ENCODE measurements at places on chromosomes 5 and 9. TPM values are rescaled to one million over a fixed set of nuclear protein-coding genes. Genes with fewer than 3 reads are reported as not detected.

DNA sequence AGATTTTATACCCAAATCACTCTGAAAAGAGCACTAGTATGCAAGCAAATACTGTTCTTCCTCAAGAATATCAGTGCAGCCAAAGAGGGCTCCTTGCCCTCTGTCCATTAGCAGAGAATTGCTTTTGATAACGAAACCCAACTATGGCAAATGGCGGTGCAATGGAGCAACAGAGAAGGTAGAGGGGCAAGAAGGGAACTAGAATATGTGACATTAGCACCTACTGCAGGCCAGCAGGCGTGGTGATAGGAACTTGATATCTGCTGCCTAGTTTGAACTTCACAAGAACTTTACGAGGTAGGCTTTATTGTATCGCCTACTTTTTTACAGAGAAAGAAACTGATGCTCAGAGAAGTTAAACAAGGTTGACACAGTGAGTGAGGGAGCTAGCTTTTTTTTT is 66.1 kb downstream of the APBA1 start:
- no peak for DNase-seq

DNA sequence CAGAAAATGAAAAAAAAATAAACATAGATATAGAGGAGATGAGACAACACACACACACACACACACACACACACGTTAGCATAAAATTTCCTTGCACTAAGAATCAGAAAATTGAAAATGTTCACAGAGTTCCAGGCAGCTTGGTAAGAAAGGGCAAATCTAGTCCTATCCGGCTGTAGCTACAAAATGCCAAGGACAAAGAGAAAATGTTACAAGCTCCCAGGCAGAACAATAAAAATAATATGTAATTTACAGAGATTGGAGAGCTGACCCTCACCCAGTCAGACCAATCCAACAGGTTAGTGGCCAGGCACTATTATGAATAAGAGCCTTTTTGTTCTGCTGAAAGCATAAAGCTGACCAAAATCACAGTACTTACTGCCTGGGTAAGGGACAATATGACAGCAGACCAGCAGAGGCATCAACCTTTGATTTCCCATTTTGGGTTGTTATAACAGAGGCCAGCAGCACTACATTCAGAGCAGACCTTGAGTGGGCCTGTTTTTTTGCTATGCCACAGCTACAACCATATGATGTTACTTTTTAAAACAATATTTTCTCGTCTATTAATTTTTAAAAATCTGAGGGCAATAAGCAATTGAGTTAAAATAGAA is 892.6 kb downstream of the TAF11L14 start:
- DNase-seq = no peak

DNA sequence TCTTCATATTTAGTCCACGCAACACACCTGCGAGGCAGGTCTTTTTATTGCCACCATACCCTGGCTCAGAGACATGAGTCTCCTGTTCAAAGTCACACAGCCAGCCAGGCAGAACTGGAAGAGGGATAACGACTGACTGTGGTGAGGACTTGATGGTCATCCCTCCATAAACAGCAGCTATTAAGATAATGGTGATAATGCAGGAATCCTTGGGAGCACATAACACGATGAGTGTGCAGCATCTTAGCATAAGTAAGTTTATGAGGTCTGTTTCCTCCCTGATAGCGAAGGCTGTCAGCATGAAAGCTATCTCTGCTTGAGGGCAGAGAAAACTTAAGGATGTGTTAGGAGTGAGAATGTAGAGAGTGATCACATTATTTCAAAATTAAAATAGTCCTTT is 30.9 kb downstream of the KCTD16 start:
- DNase-seq = no peak

DNA sequence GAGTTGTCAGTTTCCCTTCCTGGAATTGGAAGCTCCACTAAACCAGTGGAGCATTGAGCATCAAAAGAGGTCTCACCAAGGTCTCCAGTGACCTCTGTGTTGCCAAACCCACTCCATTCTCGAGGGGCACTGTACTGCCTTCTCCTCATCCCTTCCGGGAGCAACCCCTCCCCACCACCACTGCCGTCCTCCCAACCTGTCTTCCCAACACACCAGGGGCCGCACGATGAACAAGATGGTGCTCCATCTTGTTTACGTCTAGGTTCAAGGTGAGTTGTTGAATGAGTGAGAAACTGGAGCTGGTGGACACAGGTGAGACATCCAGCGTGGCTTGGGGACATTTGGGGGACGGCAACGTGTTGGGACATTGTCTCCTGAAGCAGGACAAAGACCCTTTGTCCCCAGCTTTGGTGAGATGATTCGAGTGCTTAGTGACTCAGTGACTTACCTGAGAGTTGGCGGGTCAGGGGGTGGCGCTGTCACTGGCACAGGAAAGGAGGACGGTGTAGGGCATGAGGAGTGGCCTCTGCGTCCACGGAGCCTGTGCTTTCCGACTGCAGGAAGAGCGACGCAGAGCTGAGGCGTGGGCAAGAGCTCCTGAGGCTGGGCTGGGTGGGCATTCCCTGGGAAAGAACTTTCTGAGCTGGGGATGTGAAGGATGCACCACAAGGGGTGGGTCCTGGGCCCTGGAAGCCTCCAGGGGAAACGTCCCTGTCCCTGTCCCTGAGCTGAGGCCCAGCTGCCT is 44.8 kb upstream of the RNU6ATAC start:
- no peak for DNase-seq

GRCh38 chr9:84123648-84124406 is 143.2 kb downstream of the RMI1 start:
- no peak for DNase-seq

The PCDHA9 gene
- not detected for total RNA-seq

- no peak for DNase-seq
Measured at GRCh38 chr9:79672236-79672635, 100.5 kb downstream of the TLE4 start.

DNA sequence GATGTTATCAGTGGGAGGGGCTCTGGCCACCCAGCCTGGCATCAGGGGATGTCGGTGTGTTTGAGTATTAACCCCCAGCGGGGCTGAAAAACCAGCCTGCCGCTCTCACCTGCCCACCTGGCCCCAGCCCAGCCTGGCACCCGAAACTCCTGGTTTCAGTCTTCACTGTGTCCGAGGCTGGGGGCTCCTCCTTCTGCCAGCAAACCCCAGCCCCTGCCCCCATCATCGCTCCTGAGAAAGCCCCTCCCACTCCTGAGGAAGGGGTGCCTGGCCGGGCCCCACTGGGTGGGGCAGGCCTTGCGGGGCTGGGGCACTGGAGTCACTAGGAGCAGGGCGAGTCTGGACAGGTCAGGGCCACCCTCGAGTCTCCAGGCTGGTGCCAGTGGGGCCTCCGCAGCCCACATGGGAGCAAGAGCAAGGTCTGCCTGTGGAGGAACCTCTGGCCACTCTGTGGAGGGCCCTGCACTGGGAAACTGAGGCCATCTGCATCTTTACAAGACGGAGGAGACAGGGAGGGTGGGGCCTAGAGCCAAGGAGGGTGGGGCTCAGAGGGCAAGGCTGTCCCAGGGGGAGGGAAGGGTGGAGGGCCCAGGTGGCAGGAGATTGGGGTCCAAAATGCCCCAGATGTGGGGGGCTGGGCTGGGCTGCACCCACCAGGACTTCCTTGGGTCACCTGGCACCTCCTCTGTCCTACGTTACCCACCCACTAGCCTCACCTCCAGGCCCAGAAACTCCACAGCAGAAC is 51.5 kb upstream of the NOTCH1 start:
- no peak for DNase-seq

DNA sequence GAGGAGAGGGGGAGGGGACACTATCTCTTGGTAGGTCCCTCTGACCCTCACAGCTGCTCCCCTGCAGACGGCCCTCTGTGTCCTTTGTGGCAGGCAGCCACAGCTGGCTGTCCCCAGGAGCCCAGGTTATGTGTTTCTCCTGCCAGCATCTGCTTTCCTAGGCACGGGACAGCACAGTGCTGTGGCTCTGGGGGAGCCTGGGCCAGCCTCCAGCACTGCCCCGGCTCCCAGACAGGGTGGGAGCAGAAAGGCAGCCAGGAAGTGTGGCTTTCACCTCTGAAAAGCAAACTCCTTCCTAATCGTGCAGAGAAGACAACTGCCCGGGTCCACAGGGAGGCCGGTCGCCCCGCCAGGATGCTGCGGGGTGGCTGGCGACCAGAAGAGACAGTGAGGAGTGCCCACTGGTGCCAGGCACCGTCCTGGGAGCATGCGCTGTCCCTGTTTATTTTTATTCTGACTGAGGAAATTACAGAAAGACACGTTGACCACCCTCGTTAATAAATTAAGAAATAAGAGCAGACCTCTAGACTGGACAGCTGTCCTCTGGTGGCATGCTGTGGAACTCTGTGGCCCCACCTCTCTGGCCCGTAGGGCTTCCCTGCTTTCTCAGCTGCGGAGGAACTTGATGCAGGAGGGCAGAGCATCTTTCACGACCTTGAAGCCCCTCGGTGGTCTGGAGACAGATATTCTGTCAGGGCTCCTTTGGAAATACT is 240.3 kb downstream of the FANCC start:
- DNase-seq = no peak
